ENCODE measurements at places on chromosomes 1 and 21. TPM values are rescaled to one million over a fixed set of nuclear protein-coding genes. Genes with fewer than 3 reads are reported as not detected.

TMEM52 gene
- total RNA-seq: not detected

DNA sequence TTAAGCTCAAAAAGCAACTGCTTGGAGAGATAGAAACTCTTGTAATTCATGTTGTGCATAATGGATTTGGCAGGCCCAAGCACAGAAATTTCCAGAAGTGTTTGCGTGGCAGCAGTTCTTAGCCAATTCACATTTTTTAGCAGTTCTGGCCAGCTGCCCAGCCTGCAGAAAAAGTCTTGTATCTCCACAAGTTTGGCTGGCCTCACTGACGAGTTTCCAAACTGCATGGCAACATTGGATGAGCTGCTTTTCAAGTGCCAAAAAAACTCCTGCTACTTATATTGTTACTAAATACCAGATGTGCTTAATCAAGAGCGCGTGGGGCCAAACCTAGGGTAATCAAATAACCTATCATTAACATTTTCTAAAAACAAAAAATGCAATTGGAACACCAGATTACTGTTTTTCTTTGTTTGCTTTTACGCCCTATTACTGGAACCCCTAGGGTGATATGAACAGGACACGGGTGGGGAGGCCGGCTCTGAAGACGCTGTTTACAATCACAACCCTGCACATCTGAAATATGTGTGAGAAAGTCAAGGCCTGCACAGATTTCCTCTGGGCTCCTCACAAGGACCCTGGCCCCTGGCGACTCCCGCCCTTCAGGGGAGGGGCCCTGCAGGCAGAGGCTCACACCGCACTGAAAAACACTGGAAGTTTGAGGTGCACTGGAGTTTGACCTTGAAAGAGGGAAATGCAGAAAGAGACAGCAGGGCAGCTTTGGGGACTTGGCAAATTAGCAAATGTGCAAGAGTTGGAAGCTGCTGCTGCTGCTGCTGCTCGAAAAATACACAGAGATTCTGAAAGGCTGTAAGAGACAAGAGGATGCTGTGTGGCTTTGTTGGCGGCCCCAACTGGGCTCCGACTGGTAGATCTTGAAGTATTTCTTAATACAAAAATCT lies 55.2 kb upstream of the TARBP1 start:
- DNase-seq: peak; percentile 62

GRCh38 chr1:62076286-62076685 lies 118.4 kb upstream of the L1TD1 start:
- no peak for DNase-seq

GRCh38 chr1:52567943-52568342 lies 15.1 kb upstream of the TUT4 start:
- DNase-seq: no peak

- no peak for DNase-seq
These were observed 124.2 kb downstream of the LIPI start for GRCh38 chr21:14086553-14086952.

All from ascending aorta (tissue), 2 donors.